ENCODE measurements at places on chromosomes 11 and 22.

DNA sequence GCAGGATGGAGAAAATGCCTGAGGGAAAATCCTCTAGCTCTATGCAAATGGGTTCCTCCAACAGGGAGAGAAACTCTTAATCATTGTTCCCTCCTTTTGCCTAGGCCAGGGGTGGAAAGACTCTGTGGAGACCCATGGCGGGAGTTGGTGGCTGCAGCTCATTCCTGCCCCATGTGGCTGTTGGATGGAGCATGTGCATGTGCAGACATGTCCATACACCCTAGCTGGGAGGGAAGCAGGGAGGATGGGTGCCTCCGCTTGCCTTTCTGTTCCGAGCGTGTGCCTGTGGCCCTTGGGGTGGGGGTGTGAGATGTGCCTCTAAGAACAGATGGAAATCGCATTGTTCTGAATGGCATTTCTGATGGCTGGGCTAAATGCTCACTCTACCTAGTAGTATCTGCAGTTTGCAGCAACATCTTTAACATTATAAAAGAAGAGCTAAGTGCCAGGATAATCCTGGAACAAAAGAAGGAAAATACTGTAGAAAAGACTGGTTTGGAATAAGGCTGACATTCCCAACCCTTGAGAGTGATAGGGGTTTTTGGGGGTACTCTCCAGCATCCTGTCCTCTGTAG, 31.7 kb downstream of the METTL15 start:
- no peak for DNase-seq

DNA sequence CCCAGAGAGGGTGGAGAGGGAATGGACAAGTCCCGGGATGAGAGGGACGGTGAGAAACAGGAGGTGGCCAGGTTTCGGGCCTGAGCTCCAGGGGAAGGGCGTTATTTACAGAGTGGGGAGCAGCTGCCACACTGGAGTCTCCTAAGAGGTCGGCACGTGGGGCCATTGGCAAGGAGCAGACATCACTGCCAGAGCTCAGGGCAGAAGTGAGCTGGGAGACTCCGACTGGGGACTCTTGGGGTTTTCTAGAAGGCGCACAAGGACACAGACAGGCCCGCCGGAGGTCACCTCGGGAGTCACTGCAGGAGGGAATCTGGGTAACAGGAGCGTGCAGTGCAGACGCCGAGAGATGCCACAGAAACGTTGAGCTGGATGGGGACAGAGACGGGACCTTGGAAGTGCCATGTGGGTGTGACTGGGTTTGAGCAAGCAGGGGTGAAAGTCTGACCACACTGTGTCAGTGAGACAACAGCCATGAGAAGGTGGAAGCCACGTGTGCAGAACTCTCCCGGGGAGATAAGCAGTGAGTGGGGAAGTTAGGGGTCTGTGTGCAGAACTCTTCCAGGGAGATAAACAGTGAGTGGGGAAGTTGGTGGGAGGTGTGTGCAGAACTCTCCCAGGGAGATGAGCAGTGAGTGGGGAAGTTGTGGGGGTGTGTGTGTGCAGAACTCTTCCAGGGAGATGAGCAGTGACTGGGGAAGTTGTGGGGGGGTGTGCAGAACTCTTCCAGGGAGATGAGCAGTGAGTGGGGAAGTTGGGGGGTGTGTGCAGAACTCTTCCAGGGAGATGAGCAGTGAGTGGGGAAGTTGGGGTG, 187.5 kb downstream of the SHANK2 start:
- no peak for DNase-seq

DNA sequence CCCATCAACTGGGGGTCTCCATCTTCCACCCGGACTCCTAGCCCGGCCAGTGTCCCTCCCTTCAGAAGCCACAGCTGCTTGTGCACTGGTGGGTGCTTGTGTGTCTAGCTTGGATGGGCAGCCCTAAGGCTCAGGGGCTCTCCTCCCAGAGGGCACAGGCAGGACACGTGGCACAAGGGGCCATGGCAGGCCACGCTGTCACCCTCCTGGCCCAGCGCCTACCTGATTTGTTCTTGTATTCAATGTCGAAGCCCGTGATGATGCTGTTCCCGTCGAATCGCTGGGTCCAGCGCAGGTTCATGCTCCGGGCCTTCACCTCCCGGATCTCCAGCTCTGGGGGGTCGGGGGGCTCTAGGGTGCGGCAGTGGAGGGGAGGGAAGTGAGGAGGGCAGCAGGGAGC, 152.6 kb downstream of the CEP164 start:
- no peak for DNase-seq

- no peak for DNase-seq
These were observed 44.5 kb downstream of the TRAF6 start for GRCh38 chr11:36465449-36466163.

GRCh38 chr22:37229805-37230672, 14.0 kb downstream of the RAC2 start:
- peak; percentile 85 for DNase-seq

DNA sequence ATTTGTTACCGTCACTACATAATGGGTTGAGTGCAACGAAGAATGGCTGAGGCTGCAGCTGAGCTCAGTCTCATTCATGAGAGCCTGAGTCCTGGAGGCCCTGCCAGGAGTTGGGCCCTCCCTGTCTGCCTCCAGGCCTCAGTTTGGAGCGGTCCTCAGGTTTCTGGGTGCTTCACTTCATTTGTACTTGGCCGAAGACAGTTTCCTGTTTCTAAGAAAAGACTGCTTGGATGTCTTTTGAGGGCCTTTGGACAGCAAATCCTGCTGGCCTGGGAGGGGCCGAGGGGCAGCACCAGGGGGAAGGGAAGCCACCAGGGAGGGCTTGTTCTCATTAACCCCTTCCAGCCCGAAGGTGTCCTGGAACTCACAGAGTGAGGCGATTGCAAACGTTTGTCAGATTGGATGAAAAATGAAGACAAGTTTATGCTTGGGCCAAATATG, 163.1 kb downstream of the ETS1 start:
- no peak for DNase-seq

GRCh38 chr11:95739108-95739938, 50.3 kb downstream of the FAM76B start:
- no peak for DNase-seq

- no peak for DNase-seq
These were observed 14.9 kb downstream of the SLC25A18 start for GRCh38 chr22:17578136-17578754.

DNA sequence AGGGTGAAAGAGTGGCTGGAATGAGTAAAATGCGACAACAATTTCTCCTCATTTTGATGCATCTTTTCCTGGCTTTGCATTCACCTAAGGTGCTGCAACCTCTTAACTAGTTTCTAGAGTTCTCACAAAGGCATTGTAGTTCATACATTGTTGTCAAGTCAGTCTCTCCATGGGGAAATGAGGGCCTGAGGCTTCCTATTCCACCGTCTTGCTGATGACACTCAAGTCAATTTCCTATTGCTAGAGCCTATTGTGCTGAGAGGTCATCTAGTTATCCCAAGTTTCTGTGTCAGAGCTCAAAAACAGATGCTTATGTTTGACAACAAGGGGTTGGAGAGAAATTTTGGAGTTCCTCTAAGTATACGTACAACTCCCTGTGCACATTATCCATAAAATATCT, 11.6 kb upstream of the MS4A6A start:
- no peak for DNase-seq

DNA sequence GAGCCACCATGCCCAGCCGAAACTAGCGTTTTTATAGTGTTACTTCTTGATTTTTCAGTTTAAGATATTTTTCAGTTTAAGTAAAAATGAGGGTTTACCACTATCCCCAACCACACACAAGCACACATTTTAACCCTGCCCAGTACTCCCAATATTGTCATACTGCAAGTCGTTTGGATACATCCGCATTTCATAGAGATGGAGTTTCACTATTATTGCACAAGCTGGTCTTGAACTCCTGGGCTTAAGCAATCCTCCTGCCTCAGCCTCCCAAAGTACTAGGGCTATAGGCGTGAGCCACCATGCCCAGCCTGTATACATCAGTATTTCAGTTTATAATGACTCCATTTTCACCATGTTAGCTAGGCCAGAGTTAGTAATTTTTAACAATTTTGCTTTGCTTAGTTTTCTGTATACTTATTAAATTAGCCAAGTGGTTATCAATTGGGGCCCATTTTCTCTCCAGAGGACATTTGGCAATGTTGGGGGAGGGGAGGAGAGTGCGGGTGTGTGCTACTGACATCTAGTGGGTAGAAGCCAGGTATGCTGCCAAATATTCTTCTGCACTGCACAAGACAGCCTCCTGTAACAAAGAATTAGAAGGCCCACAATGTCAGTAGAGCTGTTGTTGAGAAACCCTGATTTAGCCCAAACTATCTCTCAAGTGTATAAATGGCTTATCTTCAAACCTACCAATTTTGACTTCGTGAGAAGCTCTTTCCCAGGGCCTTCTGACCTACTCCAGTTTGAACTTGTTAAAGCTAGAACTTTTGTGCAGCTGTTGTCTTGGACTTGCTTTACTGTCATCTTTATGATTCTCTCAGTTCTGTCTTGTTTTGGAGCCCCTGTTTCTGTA, 7.3 kb downstream of the USP47 start:
- DNase-seq: peak; percentile 23

- DNase-seq: no peak
These were observed 7.3 kb downstream of the DGCR6L start for GRCh38 chr22:20312396-20313191.

- no peak for DNase-seq
These were observed 35.9 kb downstream of the APOL1 start for GRCh38 chr22:36288571-36289405.

- no peak for DNase-seq
These were observed 72.9 kb upstream of the ANO1 start for GRCh38 chr11:70005107-70005818.

DNA sequence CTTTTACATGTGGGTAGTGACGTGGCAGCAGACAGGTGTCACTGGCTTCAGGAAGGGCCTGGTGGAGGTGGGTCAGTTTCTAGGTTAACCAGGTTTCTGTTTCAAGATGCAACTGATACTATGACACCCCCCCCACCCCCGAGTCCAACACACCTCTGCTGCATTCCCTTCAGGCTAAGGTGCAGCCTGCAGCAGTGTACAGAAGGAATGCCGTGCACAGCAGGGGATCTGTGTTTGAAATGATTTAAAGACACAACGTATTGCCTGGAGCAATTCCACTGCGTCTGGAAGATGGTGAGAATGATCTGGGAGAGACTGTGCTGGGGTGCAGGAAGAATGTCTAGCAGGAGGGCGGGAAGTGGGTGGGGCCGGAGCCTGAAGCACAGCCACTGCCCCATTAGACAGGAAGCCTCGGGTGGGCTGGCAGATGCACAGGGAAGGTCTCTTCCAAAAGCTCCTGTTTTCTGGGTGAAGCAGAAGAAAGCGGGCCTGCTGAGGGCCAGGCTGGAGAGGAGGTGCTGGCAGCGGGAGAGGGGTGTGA, 11.9 kb upstream of the TESMIN start:
- DNase-seq: no peak

DNA sequence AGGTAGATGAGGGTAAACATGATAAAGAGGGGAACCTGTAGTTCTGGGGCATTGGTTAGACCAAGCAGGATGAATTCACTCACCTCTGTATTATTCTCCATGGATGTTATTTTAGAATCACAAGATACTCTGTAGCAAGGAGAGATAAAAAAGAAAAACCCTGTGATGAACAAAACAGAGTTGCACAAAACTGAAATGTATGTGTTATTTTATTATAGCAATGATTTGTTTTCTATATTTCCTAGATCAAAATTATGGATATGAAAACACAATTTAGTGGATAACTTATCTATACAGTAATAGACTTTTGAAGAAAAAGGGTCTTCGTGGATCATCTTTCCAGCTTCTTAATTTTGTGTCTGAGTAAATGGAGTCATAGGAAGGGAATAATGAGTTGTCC, at the start of gene OR5B17:
TSS of gene OR5B17 (minus strand) at position 101 of the 400 bp plus-strand sequence. CDS start at position 101, 0 bp downstream.
- DNase-seq: no peak

DNA sequence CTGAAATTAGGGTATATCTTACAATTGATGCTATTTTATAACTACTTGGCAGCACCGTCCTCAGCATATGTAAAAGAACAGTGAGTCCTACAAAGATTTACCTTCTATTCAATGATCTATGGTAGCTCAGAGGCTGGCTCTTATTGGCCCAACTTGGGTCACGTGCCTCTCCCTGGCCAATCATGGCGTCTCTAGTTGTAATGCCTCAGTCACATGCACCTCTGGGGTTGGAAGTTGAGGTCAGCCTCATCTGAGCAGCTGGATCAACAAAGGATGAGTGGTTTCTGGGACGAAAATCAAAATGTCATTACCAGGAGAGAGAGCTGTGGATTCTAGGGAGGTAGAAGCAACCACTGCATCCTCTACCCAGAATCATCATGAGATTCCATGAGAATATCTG, 22.9 kb upstream of the ASPHD2 start:
- no peak for DNase-seq

- no peak for DNase-seq
These were observed 9.1 kb downstream of the FAM111A start for GRCh38 chr11:59151761-59152160.

DNA sequence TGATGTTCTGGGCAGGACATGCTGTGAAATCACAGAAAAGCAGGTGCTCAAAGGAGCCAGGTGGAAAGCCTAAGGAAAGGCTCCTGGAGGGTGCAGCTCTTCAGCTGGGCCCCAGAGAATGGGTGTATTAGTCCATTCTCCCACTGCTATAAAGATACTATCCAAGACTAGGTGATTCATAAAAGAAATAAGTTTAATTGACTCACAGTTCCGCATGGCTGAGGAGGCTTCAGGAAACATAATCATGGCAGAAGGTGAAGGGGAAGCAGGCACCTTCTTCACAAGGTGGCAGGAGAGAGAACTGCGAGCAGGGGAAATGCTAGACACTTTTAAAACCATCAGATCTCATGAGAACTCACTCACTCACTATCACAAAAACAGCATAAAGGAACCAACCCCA, 43.1 kb upstream of the DEUP1 start:
- DNase-seq: no peak

GRCh38 chr11:20035701-20036601, 124.3 kb downstream of the DBX1 start:
- DNase-seq: no peak

DNA sequence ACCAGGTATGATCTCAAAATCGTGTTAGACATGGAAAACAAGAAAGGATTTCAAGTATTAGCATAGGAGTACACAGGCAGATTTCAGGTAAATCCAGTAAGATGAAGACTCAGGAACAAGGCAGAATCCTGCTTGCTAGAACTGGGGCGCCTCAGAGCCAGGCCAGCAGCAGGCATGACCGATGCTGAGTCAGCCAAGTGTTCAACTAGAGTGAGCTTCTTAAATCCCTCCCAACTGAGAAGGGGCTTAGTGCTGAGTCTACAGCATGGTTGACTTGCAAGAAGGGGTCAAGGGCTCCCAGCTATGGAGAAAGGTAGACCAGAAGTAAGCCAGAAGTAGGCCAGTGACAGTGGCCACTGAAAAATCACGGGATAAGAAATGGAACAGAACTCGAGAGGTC, 12.4 kb downstream of the GRAP2 start:
- DNase-seq: no peak

GRCh38 chr22:46664301-46664855, 44.2 kb downstream of the GRAMD4 start:
- no peak for DNase-seq

GRCh38 chr11:3338569-3339339, 40.2 kb downstream of the ZNF195 start:
- DNase-seq: no peak

DNA sequence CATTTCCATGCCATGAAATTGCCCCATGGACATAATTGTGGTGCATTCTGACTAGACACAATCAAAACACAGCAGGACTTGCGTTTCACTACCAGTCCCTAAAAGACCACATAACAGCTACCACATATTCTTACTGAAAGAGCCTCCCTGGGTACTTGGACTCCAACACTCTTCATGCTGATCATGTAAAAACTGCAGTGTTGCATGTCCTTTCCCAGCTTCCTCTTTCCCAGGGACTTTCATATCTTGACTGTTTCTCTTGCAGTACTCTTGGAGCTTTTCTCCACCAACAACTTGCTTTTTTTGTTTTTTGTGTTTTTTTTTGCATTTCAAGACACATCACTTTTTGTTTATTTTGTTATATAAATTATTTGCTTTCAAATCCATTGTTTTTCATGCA, 22.9 kb downstream of the MS4A6E start:
- DNase-seq: no peak

- peak; percentile 88 for DNase-seq
These were observed 54.2 kb downstream of the GRAMD4 start for GRCh38 chr22:46674367-46674781.
